ENCODE measurements at places on chromosomes 2 and 18.

- no peak for DNase-seq
Observed at GRCh38 chr18:63309422-63309821, 10.1 kb downstream of the BCL2 start.

DNA sequence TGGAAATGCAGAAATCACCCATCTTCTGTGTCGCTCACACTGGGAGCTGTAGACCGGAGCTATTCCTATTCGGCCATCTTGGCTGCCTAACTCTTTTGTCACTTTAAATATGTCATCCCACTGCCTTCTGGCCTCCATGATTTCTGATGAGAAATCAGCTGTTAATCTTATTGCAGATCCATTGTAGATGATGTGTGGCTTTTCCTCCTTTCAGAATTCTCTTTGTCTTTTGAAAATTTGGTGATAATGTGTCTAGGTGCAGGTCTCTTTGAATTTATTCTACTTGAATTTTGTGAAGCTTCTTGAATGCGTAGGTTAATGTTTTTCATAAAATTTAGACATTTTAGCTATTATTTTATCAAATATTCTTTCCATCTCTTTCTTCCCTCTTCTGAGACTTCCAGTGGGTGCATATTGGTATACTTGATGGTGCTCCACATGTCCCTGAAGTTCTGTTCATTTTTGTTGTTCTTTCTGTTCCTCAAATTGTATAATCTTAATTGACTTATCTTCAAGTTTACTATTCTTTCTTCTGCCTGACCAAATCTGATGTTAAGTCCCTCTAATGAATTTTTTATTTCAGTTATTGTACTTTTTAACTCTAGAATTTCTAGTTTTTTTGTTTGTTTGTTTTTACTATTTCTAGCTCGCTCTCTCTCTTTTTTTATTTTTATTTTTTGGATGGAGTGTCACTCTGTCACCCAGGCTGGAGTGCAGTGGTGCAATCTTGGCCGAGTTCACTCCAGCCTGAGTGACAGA lies 90.8 kb upstream of the DLX2 start:
- DNase-seq: no peak

DNA sequence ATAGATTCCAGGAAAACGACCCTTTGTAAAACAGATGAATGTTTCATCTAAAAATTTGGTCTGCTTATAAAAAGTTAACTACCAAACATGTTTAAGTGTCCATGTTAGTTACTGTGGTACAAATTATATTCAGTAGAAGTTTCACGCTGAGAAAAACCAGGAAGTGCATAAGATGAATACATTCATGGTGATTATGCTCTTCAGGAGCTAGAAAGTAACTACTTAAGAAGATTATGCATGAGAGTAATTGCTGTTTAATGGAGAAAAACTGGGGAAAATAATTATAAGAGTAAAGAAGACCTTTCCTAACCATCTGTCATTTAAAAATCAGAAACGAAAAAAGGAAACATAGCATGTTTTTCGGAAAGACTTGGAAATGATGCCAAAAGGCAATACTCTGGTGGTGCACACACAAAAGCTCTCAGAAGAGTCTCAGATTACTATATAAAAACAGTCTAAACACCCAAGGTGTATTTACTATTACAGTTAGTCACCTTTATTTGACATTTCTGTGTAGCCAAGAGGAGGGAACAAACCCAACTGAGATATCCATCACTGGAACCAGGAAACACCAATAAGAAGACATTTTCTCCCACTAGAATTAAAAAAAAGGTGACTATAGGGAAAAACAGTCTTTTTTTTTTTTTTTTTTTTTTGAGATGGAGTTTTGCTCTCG lies 38.8 kb upstream of the METTL21A start:
- peak; percentile 37 for DNase-seq

DNA sequence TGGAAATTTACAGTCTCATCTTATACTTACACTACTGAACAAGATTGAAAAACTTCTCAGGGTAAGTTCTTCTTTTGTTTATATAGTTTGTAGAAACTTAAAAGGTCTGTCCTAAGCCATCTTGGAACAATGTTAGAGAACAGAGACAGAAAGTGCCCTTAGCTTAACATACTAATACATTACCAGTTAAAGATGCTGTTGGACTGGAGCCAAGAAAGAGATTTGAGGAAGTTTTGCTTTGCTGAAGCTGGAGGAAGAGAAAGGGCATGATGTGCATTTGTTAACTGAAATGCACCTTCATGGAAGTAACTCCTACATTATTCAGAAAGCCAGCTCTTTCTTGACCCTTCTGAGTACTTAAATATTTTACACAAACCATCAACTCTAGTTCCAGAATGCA lies 66.5 kb upstream of the TNFRSF11A start:
- DNase-seq: no peak

DNA sequence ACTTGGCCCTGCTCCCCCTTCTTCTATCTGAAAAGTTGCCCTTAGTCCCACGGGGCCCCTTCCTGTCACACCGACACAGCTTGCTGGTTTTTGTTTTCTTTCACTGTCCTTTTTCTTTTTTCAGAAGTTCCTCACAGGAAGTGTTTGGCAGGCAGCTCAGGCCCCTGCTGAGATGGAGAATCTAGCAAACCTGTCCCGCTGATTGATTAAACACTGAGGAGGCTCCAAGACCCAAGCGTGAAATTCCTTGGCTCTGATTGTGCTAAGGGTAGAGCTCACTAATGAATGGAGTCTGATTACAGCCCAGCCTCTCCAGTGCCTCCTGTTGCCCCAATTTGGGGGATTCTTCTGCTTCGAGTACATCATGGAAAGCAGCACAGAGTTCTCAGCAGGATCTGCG lies 365.9 kb upstream of the MEX3C start:
- DNase-seq: no peak

GRCh38 chr18:5839102-5839501 lies 56.2 kb downstream of the TMEM200C start:
- DNase-seq: no peak

- no peak for DNase-seq
Observed at GRCh38 chr2:124913868-124914267, 888.8 kb downstream of the CNTNAP5 start.

DNA sequence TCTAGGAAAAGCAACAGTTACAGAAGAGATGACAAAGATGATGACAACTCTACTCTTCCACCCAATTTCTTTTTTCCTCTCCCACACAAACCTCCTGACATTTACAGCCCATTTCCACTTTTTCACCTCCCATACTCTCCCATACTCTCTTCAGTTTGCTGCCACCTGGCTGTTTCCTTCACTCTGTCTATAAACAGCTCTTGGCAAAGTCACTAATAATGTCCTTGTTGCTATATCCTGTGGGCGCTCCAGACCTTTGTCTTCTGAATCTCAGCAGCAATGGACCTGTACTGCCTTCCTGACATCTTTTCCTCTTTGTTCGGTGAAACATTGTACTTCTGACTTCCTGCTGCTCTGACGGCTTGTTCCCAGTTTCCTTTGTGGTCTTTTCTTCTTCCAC lies 60.7 kb upstream of the CAVIN2 start:
- no peak for DNase-seq

GRCh38 chr2:84878459-84878858 lies 2.4 kb downstream of the TRABD2A start:
- DNase-seq: no peak
